ENCODE measurements at places on chromosomes 12 and 14.

GRCh38 chr12:42283739-42284138, 42.2 kb downstream of the ZCRB1 start:
- DNase-seq, result no peak

- DNase-seq, result no peak
Observed at GRCh38 chr12:111773801-111774551, 7.2 kb downstream of the ALDH2 start.

- DNase-seq, result no peak
Observed at GRCh38 chr12:15580431-15580830, 208.8 kb downstream of the EPS8 start.

DNA sequence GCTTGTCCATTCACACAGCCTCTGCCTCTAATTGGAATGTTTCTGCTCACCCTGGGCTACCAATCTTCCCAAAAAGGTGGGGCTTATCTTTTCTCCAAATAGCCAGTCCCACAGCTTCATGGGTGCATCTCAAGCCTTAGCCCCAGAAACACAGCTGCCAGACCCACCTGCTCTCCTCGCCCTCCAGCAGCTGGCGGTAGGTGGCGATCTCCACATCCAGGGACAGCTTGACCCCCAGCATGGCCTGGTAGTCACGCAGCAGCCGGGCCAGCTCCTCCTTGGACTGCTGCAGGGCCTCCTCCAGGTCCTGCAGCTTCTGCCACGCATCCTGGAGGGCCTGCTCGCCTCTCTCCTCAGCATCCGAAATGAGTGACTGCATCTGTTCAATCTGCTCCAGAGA, 11.1 kb downstream of the KRT77 start:
- DNase-seq, result no peak

DNA sequence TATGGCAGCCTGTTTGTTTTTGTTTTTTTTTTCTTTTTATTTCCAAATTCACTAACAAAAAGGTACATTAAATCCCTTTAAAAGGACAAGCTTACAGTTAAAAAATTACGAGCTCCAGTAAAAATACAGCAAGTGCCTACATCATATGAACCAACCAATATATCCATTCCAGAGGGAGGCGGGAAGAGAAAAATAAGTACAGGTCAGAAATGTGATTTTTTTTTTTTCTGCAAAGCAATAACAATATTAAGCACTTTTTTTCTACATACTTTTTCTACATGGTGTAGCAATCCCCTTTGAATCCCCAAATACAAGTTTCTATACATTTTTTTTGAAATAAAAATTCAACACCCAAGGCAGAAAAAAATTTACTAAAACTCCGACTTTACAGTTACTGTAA, 100.6 kb downstream of the BCL11B start:
- DNase-seq, result no peak
